ENCODE measurements at places on chromosomes 12 and 14. TPM values are rescaled to one million over a fixed set of nuclear protein-coding genes. Genes with fewer than 3 reads are reported as not detected.

The ARHGDIB gene
- 514 TPM for total RNA-seq

The MORN3 gene
- total RNA-seq: 2.0 TPM

The DAO gene
- not detected for total RNA-seq

- no peak for DNase-seq
- no peaks in the 10 kb centered on the region for H3K36me3 ChIP-seq
- H3K27me3 ChIP-seq: no peaks in the 10 kb centered on the region
- no peaks in the 10 kb centered on the region for H3K4me1 ChIP-seq
- no peak overlapping the region for H3K4me3 ChIP-seq
- no peak overlapping the region for H3K27ac ChIP-seq
Observed at GRCh38 chr12:93019212-93019927, 90.3 kb upstream of the EEA1 start.

GRCh38 chr12:72369423-72369959 lies 97.3 kb downstream of the TRHDE start:
- no peaks in the 10 kb centered on the region for H3K4me1 ChIP-seq
- H3K27me3 ChIP-seq: no peaks in the 10 kb centered on the region
- no peak overlapping the region for H3K27ac ChIP-seq
- no peaks in the 10 kb centered on the region for H3K36me3 ChIP-seq
- no peak overlapping the region for H3K4me3 ChIP-seq

The ZFHX2 gene
- total RNA-seq: 2.5 TPM

DNA sequence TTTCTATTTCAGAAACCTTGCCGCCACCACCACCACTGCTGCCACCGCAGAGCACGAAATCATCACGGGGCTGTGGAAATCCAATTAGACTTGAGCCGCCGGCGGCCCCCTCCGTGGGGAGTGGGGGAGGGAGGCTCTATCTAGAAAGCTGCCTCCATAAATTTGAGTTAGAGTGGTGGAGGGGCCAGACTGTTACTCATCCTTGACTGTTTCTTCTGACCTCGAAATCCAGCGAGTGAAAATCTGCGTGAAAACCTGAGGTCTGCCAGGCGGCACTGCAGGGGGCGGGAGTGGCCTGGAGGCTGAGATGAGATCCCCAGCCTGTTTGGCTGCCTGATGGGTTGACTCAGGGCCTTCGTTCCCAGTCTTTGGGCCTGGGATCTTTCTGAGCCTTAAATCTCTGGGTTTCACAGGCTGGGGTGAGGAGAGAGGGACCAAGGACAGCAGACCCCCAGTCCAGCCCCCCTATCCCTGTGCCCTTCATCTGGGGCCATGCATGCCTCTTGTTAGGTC lies 29.9 kb downstream of the TSPAN9 start:
- no peaks in the 10 kb centered on the region for H3K27me3 ChIP-seq
- no peak overlapping the region for H3K4me3 ChIP-seq
- no peak for DNase-seq
- H3K27ac ChIP-seq: no peak overlapping the region

The DDN gene
- 0.10 TPM for total RNA-seq

- H3K36me3 ChIP-seq: no peaks in the 10 kb centered on the region
- H3K27me3 ChIP-seq: peaks cover 33% of the 10 kb centered on the region
- H3K4me3 ChIP-seq: no peak overlapping the region
- H3K4me1 ChIP-seq: peaks cover 10% of the 10 kb centered on the region
- H3K27ac ChIP-seq: no peak overlapping the region
Observed at GRCh38 chr12:21941506-21942376, 515 bp upstream of the ABCC9 start.

- H3K4me1 ChIP-seq: no peaks in the 10 kb centered on the region
- no peak for DNase-seq
- H3K4me3 ChIP-seq: no peak overlapping the region
- H3K27me3 ChIP-seq: no peaks in the 10 kb centered on the region
Observed at GRCh38 chr14:104509673-104510072, 69.9 kb upstream of the C14orf180 start.

DNA sequence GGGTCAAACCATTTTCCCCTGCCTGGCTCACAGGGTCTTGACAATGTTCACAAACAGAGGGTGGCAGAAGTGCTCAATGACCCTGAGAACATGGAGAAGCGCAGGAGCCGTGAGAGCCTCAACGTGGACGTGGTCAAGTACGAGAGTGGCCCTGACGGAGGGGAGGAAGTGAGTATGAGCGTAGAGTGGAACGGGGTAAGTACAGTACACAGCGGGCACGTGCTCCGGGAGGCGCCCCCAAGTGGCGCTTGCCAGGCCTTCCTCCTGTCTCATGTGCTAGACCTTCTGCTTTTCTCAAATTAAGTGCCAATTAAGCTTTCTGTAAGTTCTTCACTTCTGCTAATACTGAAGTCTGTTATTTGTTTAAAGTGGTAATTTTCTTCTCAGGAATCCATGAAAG lies 35.9 kb downstream of the XRCC3 start:
- peak; percentile 78 for DNase-seq

The LMBR1L gene
- total RNA-seq: 187 TPM

GRCh38 chr12:118029166-118029565 lies 12.7 kb downstream of the RFC5 start:
- H3K4me1 ChIP-seq: no peaks in the 10 kb centered on the region
- DNase-seq: no peak
- H3K27ac ChIP-seq: no peak overlapping the region
- no peaks in the 10 kb centered on the region for H3K36me3 ChIP-seq

DNA sequence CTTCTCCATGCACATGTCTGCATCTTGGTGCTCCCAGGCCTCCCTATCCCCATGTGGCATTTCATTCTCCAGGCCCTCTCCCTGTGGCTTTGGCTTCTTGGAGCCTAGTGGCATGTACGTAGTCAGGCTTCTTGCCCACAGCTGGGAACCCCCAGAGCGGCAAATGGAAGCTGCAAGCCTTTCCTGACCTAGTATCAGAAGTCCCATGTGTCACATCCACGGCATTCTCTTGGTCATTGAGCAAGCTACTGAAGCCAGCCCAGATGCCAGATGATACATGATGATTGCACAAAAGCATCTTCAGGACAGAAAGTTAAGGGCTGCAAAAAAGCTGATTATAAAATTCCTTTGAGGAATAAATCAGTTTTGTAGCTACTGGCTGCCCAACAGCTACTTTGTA lies 154.9 kb downstream of the PELI2 start:
- H3K27ac ChIP-seq: no peak overlapping the region
- H3K4me1 ChIP-seq: no peaks in the 10 kb centered on the region
- H3K36me3 ChIP-seq: peaks cover 2% of the 10 kb centered on the region
- H3K4me3 ChIP-seq: no peak overlapping the region
- H3K27me3 ChIP-seq: no peaks in the 10 kb centered on the region

The COL2A1 gene
- not detected for total RNA-seq

GRCh38 chr14:90924621-90925340 lies 108.6 kb upstream of the TTC7B start:
- no peak overlapping the region for H3K27ac ChIP-seq
- no peak for DNase-seq
- no peaks in the 10 kb centered on the region for H3K27me3 ChIP-seq
- H3K4me3 ChIP-seq: no peak overlapping the region

The NKX2-1 gene
- not detected for total RNA-seq

- no peaks in the 10 kb centered on the region for H3K27me3 ChIP-seq
- H3K4me1 ChIP-seq: no peaks in the 10 kb centered on the region
- H3K36me3 ChIP-seq: no peaks in the 10 kb centered on the region
- no peak overlapping the region for H3K27ac ChIP-seq
- H3K4me3 ChIP-seq: no peak overlapping the region
Observed at GRCh38 chr14:98456231-98456630, 815.8 kb downstream of the BCL11B start.

DNA sequence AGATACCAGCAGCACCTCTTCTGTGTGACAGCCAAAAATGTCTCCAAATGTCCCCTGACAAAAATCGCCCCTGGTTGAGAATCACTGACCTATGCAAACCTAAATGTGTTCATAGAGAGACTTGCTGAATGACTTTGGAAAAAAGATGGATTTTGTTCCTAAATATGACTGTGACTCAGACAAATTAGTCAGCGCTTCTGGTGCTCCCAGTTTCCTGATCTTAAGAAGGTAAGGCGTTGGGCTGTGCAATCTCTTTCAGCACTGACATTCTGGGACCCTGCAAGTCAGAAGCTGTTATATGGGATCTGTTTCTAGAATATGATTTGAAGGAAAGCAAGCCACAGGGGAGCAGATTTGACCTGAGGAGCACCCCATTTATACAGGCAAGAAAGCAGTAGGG lies 90.6 kb upstream of the PWP1 start:
- H3K36me3 ChIP-seq: no peaks in the 10 kb centered on the region
- no peaks in the 10 kb centered on the region for H3K27me3 ChIP-seq
- no peak for DNase-seq
- H3K4me3 ChIP-seq: no peak overlapping the region
- no peaks in the 10 kb centered on the region for H3K4me1 ChIP-seq
- H3K27ac ChIP-seq: no peak overlapping the region

The VRTN gene
- not detected for total RNA-seq
